Muscle of arm (tissue), 14 donors: ENCODE measurements at places on chromosomes 4 and X. TPM values are rescaled to one million over a fixed set of nuclear protein-coding genes. Genes with fewer than 3 reads are reported as not detected.

DNA sequence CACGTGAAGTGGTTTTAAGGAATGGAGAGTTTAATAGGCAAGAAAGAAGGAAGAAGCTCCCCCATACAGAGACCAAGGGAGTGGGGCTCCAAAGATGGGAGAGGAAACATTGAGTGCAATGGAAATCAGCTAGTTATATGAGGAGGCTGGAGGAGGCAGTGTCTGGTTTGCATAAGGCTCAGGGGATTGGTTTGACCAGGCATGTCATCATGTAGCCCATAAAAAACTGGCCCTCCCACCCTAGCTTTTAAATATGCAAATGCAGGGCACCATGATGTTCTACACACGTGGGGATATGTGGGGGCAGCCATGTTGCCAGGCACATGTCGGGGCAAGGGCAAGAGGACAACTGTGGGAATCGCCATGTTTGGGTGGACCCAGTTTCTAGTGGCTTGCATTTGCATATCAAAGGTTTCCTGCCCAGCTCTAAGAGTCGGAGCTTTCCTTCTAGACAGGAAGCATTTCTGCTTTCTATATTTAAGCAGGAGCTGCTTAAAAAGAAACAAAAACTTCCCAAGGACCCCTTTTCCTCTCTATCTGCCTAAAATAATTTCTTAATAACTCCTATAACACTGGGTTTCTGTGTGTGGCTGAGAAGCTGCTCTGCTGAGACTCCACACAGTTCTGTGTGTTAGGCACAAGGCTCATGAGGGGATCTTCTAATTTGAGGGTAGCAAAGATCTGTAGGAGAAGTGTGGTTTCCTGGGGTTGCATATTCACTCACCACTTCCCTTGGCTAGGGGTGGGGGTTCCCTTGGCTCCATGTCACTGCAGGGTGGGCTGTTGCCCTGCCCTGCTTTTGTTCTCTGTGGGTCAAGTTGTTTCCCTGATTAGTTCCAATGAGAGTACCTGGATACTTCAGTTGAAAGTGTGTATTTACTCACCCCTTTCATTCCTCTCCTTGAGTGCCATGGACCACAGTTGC lies 113.5 kb downstream of the VSIG4 start:
- no peak for DNase-seq

GRCh38 chrX:23797371-23798128 lies 14.6 kb downstream of the SAT1 start:
- no peak for DNase-seq

Gene IBSP
- 0.38 TPM for polyA plus RNA-seq

DNA sequence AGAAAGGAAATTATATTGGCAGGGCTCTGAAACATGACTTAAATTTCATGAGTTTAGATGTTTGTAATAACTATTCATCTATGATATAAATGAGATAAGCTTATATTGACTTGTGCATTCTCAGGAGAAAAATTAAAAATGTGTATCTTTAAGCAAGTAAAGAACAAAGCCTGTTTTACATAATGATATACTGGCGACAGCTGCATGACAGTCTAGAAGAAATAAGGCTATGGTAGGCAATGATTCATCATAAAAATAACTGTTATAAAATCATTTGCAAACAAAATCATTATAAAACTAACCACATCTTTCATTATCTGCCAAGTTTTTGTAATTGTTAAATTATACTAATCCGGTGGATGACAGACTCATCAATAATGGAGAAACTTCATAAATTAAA lies 188.1 kb downstream of the ADAM29 start:
- no peak for DNase-seq

Gene XAGE2
- 0.52 TPM for polyA plus RNA-seq
